ENCODE measurements at places on chromosomes 2 and 18.

GRCh38 chr2:238850091-238850490 is 2.2 kb downstream of the TWIST2 start:
- no peak for DNase-seq

- no peak for DNase-seq
These were observed 464.1 kb downstream of the PLCL1 start for GRCh38 chr2:198268519-198268918.

DNA sequence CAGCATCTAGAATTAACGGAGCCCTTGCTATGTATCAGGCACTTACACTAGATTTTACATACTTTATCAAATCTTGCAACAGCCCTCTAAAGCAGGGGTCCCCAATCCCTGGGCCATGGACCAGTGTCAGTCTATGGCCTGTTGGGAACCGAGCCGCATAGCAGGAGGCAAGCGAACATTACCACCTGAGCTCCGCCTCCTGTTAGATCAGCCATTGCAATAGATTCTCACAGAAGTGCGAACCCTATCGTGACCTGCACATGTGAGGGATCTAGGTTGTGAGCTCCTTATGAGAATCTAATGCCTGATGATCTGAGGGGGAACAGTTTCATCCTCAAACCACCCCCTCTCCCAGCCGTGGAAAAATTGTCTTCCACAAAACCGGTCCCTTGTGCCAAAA is 13.4 kb downstream of the DNAJB2 start:
- no peak for DNase-seq

DNA sequence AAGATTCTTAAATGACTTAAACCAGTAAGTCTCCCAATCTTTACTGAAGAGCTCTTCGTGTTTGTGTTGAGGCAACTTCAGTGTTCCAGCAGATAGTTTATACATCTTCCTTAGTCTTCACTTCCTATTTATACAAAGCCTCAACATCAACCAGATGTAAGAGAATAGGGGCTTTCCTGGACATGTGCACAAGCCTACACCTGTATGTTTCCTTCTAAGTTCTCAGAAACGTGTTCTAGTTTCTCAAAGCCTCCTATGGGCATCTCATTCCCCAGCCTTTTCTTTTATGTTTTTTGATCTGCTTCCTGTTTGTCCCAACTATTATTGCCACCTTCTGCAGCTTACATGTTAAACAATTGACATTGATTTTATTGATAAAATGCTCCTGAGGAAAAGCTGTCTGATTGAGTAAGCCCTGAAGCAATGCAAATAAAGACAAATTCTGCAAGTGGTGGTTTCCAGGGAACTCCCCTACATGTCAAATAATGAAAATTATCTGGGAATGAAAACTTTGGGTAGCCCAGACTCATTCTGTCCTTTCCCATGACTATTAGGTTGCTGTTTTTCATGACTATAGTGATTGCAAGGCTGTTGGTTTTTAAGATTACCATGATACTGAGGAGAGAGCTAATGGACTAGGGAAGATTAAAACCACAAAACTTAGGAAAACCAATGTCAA is 663.3 kb upstream of the ACVR2A start:
- DNase-seq: no peak

DNA sequence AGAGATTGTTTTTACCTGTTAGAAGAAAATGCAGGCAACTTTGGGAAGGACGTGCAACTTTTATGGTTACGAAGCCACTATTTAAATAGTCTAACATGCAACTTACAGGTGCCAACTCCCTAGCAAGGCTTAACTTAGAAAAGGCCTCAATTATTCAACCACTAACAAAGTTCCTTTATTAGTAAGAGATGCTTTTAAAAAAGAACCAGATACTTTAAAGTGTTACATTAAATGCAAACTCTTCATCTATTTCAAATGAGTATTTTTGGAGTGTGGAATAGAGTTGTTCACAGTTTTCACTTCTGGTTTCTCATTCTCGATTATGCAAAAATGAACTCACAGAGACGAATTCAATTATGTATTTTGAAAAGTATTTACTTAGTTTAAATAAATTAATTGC is 51.7 kb downstream of the PELI1 start:
- no peak for DNase-seq

GRCh38 chr18:21267400-21267799 is 25.4 kb downstream of the GREB1L start:
- no peak for DNase-seq

DNA sequence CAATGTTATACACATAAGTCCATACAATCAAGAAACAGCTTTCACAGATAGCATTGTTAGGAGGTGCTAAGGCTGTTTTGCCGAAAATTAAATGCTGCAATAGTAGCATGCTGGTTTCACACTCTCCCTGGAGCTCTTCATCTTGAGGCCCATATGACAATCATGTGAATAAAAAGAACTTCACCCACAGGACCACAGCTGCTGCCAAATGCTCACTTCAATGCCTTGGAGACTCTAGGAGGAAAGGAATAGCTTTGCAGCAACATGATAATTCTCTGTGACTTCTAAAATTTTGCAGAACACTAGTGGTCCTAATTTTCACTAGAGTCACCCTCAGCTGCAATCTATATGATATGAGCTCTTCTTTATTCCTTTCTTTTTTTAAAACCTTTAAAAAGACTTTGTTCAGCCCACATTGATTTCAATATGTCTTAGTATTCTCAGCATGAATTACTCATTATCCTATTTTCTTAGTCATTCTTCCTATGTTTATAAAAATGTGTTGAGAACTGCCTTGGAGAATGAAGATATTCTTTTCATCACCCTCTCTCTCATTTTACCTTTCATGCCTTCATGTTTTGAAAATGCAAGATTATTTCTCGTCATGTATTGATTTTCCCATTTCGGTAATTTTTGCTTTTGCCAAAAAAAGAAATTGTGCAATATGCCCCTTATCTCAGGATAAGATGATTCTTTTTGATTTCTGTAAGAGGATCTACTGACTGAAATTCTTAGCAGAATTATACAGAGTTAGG is 108.2 kb downstream of the PDE1A start:
- DNase-seq: no peak

GRCh38 chr2:133518700-133519344 is 49.4 kb downstream of the NCKAP5 start:
- DNase-seq: no peak

DNA sequence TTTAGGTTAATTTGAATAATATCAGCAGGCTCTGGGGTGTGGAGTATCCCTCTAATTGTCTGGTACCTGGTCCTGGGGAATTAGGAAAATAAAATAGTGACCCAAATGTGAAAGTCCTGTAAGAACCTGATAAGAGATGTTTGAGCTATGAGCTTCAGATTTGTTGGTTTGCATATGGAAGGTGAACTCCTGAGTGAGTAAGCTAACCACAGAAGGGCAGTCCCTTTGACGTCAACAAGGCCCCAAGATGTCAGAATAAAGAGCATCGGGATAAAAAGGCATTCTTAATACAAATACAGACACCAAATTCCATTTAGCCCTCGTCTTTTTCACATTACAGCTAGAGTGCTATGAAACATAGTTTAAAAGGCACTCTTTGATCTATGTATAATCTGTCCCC is 1366.3 kb upstream of the TMEFF2 start:
- no peak for DNase-seq

GRCh38 chr2:144443837-144444817 is 75.8 kb downstream of the ZEB2 start:
- DNase-seq: no peak

DNA sequence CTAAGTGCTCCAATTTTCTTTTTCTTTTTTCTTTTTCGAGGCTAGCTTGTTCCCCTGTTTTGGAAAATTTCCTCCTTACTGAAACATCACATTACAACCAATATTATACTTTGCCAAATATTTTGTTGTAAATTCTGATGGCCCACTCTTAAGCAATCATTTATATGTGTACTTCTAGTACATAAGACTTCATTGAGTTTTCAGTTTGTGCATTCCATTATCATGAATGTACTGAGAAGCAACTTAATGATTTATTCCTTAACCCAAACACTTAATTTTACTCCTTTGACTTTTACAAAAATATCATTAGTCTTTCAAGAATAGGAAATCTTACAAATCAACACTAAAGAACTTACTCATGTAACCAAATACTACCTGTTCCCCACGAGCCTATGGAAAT is 242.4 kb downstream of the ARHGAP15 start:
- no peak for DNase-seq

DNA sequence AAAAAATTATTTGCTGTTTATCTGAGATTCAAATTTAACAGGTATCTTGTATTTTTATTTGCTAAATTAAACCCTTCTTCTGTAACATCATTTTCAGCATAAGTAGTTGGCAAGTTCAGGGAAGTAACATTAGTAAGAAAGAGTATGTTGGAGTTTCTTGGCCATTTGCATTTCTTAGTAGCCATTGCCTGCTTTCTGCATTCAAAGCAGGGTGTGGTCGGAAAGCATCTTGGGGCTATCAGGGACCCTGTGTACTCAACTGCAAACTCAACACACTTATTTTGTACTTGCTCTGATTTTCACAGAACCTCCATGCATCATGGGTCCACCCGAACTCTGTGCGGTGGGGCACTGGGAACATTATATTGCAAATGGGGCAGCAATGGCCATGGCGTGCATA is 30.4 kb upstream of the REV1 start:
- DNase-seq: no peak

- DNase-seq: no peak
These were observed 39.8 kb downstream of the GREB1 start for GRCh38 chr2:11573418-11574175.

DNA sequence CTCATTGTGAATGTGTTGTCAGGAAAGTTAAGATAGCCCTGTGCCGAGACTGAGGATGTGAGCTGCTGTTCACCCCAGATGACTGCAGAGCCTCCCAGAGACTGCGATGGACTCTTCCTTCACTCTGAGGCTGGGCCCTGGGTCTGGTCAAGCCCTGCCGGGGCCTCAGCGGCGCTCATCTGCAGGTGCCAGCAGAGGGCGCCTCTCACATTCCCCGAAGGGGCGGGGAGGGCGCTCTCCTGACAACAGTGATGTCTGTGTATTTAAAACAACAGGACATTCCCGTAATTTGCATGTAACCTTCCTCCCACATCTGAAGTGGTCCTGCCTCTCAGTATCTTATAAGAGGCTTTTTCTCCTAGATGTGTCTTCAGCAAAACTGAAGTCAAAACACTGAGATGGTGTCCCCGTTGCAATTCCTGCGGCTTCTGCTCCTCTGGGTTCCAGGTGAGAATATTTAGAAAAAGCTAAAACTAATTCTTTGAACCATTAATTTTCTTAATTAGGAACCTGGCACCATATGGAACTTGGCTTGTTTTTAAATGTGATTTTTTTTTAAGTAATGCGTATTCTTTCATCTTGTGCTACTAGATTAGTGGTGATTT is 1377.9 kb downstream of the RPIA start:
- peak; percentile 45 for DNase-seq

- DNase-seq: no peak
These were observed 12.3 kb downstream of the KLF7 start for GRCh38 chr2:207153266-207153975.

- DNase-seq: no peak
These were observed 748 bp downstream of the LIPG start for GRCh38 chr18:49562481-49563129.

DNA sequence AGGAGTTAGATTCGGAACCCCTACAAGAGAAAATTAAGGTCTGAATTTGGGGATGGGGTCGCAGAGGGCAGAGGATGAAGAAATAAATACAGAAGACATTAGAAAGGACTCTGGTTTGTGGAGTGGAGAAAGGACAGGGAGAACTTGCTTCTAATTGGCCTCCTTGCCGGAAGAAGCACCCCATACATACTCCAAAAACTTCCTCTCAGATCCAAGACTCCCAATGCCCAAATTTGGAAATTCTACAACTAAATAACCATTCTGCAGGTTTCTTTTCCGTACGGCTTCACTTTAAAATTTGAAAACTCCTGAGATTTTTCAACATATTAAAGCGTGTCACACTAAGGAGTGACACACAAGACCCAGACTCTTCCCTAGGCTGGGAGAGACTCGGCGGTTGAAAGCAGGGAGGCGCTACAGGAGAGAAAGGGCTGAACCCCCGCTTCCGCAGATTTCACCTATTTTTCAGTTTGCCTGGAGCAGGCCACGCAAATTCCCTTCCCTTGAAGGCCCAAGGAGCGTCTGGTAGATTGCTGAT is 478 bp downstream of the CLHC1 start:
- DNase-seq: no peak

GRCh38 chr2:241734208-241734466 is 293 bp upstream of the D2HGDH start:
- DNase-seq: no peak

DNA sequence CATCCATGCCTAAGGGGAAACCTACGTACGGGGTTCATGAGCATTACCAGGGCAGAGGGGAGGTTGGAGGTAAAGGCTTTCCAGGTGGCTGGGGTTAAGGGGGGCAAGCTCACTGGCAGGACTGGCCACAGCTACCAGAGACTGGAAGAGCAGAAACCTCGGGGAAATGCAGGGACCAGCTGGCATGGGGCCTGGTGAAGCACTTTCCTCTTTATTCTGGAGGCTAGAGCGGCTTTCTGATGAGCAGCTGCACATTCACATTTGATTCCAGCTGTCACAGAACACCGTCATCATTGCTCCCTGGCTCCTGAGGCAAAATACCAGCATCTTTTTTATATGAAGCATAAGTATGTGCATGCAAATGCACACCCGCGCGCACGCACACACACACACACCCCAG is 28.7 kb upstream of the LRRC30 start:
- DNase-seq: no peak

GRCh38 chr2:42510191-42510590 is 16.4 kb upstream of the KCNG3 start:
- DNase-seq: no peak

GRCh38 chr2:53802617-53803151 is 15.8 kb downstream of the ERLEC1 start:
- peak; percentile 55 for DNase-seq

DNA sequence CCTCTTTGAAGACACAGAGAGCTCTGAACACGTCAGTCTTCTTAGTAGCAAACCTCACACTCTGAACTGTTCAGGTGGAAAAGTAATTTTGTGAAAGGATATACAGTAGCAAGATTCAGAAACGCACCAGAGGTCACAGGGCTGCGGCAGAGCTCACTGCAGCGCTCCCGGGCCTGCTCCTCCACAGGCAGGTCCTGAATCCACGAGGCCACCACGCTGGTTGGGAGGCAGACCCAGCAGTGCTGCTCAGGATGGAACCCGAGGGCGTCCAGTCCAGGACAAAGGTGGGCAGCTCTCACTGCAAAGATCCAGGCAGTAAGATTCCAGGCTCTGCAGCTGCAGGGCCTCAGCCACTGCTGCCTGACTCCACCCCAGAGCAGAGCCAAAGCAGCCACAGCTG is 576.2 kb upstream of the SALL3 start:
- no peak for DNase-seq

DNA sequence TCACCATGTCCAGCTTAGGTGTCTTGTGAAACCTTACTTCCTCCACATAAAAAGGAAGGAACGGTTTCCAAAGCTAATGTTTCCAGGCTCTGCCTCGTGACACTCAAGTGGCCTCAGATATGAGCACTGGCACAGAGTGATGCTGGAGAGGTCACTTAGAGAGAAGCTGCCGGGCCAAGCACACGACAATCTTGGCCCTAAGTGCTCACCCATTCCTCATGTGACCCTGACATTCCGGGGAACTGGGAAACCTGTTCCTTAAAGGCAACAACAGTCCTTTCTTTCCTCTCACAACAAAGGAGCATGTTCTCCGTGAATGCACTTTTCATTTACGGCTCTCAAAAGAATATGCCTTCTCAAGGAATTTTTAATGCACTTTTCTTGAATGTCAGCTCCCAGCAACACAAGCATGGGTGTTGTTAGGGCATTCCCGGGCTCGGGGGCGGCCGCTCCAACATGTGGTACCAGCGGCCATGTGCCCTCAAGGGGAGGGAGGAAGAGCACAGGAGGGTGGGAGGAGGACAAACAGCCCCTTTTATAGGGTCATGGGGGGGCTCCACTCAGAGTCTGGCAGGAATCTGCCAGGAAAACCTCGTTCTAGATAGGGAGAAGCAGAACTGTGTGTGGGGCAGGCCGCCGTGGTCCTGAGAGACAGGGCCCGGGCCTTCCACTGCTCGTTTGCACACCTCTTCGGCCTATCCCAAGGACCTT is 118.6 kb downstream of the MBP start:
- no peak for DNase-seq
